ENCODE measurements at places on chromosomes 16 and 17.

GRCh38 chr17:36778448-36778847, 158.8 kb upstream of the LHX1 start:
- DNase-seq: no peak

DNA sequence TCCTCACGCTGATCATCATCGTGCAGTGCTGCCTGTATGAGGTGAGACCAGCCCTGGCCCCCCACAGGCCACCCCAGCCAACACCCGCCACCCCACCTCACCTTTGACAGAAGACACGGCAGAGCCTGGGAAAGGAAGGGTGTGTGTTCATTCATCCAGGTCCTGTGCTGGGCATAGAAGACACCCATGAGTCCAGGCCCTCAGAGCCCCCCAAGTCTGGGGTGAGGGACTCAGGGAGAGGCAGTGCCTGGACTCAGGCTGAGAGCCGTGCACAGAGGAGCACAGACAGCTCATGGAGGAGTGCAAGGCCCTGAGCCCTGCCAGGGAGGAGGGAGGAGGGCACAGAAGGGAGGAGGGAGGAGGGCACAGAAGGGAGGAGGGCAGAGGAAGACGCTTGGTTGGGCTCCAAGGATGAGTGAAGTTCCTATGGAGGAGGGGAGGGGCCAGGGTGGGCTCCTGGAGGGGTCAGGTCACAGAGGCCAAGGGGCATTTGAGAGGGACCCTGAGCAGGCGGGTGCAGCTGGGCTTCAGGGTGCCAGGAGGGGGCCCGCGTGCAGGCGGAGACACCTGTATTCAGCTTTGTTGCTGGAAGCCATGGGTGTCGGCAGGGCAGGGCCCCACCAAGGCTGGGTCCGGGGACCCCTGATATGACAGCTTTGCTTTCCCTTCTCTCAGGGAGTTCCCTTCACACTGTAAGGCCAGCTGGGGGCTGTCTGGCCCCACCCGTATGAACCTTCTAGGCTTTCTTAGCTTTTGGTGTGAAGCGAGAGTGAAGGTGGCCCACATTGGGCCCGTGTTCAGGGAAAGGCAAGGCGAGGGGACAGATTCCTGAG, 11.4 kb downstream of the TAX1BP3 start:
- DNase-seq: no peak

- no peak for DNase-seq
Measured at GRCh38 chr16:3781421-3781820, 64.1 kb upstream of the TRAP1 start.

DNA sequence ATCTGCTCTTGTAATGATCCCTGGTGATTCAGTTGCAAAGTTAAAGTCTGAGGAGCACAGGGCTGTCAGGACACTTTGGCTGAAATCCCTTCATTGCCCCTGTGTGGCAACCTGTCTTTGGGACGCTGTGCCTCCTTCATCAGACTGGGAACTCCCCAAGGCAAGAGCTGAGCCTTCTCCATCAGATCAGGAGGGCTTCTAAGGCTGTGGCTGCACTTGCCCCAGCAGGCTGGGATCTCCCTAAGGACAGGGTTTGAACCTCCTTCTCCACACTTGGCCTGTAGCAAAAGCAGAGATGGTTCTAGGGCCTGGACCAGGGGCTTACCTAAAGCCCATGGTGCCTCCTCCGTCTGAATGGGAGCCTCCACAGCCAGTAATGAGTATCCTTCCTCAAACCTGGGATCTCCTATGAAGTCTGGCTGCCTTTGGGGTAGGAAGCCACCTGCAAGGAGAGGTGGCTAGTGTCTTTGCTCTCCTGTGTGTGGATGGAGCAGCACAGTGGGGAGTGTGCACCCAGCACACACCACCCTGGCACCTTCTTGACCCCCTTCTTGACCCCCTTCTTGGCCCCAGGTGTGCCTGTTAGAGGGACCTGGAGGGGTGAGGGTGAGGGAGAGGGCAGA, 79.0 kb upstream of the NKD1 start:
- DNase-seq: no peak

DNA sequence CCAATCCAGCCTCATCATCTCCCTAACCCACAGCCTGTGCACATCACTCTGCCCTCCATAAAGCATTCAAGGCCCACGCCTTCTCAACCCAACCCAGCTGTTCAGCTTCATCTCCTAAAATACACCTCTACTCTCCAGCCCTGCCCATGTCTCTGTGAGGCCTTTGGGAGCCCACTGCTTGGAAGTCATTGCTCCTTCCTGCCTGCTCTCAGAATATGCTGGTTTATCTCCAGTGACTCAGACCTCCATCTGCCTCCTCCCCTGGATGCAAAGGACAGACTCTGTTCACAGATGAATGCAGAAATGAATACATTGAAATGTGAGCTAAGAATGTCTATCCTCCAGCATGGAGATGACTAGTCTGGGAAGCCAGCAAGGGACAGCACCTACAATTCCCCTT, 19.0 kb downstream of the KCNG4 start:
- no peak for DNase-seq

- DNase-seq: no peak
Measured at GRCh38 chr16:85675251-85675874, 13.4 kb downstream of the GINS2 start.

GRCh38 chr17:372157-373152, 19.8 kb upstream of the RPH3AL start:
- no peak for DNase-seq

- DNase-seq: no peak
Measured at GRCh38 chr17:46152423-46152822, 40.8 kb downstream of the KANSL1 start.

GRCh38 chr16:63702981-63703590, 1418.8 kb downstream of the CDH11 start:
- DNase-seq: no peak

DNA sequence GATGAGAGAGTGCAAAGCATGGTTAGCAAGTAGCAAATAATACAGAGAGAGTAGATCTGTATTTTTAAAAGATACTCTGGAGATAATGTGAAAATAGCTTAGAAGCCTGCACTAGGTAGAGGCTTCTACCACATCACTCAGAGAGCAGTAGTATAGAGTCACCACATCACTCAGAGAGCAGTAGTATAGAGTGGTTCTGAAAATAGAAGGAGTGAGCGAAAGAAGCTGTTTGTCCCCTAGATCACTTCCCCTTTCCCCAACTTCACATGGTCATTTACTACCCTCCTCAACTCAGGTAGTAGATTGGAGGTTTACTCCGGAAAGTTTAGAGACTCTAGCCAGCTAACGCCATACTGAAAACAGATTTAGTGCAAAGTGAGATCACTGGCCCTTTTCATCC, 17.1 kb downstream of the DGKE start:
- no peak for DNase-seq

DNA sequence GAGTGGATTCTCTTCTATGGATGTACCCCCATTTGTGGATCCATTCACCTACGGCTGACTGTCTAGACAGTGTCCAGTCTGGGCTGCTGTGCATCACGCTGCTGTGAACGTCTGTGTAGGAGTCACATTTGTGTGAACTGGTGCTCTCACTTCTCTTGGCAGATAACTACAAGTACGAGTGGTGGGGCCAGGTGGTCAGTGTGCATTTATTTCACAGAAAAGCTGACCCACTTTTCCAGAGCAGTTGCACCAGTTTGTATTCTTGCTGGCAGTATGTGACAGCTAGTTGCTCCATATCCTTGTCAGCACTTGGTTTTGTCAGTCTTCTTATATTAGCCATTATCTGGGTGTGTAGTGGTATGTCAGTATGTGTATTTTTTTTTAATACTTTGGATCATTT, 28.4 kb downstream of the FOXK2 start:
- no peak for DNase-seq

GRCh38 chr17:76240461-76241203, at the start of gene RNF157:
Gene RNF157 (minus strand): TSS chr17:76240493. CDS start chr17:76240240, 253 bp downstream.
- DNase-seq: peak; percentile 61

DNA sequence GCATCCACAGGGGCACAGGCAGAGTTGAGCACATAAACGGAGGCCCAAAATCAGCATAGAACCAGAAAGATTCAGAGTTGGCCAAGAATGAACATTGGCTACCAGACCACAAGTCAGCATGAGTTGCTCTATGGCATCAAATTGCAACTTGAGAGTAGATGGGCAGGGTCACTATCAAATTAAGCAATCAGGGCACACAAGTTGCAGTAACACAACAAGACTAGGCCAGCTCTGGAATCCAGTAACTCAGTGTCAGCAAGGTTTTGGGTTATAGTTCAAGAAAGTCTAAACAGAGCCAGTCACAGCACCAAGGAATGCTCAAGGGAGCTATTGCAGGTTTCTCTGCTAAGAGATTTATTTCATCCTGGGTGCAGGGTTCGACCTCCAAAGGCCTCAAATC, 12.9 kb downstream of the G6PC1 start:
- DNase-seq: no peak

DNA sequence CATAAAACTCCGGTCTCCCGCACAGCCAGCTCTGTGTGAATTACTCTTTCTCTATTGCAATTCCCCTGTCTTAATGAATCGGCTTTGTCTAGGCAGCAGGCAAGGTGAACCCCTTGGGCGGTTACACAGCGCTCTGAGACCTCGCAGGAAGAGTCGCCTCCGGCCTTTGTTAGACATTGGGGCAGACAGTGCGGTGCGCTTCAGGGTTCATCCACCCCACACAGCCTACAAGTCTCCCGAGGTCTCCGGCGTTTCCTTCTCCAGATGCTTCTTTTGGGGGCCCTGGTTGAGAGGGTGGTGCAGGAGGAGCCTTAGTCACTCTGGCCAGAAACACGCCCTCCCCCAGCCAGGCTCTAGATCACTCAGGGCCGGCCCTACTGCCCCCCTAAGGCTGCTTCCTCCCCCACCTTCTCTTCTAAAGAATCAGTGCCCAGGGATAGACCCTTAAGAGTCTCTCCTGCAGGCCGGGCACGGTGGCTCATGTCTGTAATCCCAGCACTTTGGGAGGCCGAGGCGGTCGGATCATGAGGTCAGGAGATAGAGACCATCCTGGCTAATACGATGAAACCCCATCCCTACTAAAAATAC, 1.7 kb upstream of the MSRB1 start:
- DNase-seq: no peak

- DNase-seq: no peak
Measured at GRCh38 chr16:81483064-81483969, 38.7 kb downstream of the CMIP start.

DNA sequence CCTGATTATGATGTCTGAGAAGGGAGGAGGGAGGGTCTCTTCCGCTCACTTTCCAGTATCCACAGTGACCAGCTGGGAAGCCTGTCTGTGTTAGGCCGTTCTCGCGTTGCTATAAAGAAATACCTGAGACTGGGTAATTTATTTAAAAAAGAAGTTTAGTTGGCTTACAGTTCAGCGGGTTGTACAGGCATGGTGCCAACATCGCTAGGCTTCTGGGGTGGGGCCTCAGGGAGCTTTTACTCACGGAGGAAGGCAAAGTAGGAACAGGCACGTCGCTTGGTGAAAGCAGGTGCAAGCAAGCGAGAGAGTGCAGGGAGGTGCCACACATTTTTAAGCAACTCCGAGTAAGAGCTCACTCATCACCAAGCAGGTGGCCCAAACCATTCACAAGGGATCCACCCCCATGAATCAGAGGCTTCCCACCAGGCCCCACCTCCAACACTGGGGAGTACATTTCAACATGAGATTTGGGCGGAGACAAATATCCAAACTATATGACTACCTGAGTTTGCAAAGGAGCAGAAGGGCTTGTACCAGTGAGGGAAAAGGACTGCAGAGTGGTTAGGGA, 137.5 kb downstream of the CCDC182 start:
- no peak for DNase-seq

- DNase-seq: no peak
Measured at GRCh38 chr17:32671896-32672295, 185.1 kb downstream of the CDK5R1 start.

GRCh38 chr17:77459018-77459755, 318.4 kb downstream of the SEC14L1 start:
- DNase-seq: no peak

DNA sequence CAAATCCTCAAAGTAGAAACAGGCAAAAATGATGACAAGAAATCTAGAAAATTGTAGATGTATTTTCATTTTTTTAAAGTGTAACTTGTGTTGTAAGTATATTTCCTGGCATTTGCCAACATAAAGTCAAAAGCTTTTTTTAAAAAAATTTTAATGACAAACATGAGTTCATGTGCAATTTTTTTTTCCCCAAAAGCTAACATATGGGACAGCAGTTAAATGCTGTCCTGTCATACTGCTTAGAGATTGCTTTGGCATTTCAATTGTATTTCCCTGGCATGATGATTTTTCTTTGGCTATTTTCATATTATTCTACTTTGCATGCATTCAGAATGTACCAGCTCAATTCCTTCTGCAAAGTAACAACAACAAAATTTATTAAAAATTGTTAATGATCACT, 24.5 kb upstream of the CPPED1 start:
- no peak for DNase-seq

GRCh38 chr16:67158637-67159600, 790 bp downstream of the TRADD start:
- DNase-seq: peak; percentile 56

- DNase-seq: no peak
Measured at GRCh38 chr17:71260366-71260940, 860.4 kb upstream of the SOX9 start.

- no peak for DNase-seq
Measured at GRCh38 chr16:26605626-26606271, 461.0 kb upstream of the C16orf82 start.

DNA sequence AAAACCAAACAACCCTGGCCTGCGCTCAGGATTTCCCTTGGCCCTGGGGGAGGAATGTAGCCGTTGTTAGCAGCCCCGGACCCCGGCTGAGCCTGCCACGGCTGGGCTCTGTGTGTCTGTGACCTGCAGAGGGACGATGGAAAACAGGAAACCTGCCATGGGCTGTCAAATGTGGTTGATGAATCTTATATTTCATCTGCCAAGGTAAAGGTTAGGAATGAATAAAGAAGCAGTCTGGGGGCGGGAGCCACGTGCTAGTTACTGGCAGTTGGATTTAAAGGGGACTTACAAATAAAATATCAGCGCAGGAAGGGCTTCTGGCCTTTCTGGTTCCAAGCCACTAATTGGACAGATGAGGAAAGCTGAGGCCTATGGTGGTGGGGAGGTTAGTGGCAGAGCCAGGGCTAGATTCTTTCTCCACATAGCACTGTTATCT, at the start of gene KRT23:
KRT23 (minus strand) TSS at position 263 of the 436 bp plus-strand sequence. CDS start 1,043 bp downstream, outside the sequence.
- no peak for DNase-seq

GRCh38 chr17:72465191-72466024, 344.6 kb downstream of the SOX9 start:
- DNase-seq: peak; percentile 43

DNA sequence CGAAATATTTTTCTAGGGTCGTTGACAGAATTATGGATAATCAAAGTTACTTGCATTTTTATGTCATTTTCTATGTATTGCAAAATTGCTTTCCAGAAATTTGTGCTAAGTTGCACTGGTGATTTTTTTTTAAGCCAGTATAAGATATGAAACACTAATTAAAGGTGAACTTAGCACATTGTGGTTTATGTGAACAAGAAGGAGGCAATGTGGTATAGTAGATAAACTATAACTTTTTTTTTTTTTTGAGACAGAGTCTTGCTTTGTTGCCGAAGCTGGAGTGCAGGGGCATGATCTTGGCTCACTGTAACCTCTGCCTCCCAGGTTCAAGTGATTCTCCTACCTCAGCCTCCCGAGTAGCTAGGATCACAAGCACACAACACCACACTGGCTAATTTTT, 13.2 kb downstream of the DGKE start:
- DNase-seq: no peak

GRCh38 chr16:88405216-88406060, 22.7 kb downstream of the ZNF469 start:
- DNase-seq: no peak

Measured in GM18507 (cell line).